COR-L47 (cell line): ENCODE measurements at places on chromosomes 2 and 18.
A peak's percentile ranks its signal among the peaks of the same experiment; 100 is the strongest.

GRCh38 chr2:176814740-176815367, 397.7 kb upstream of the HNRNPA3 start:
- DNase-seq: peak; percentile 52

GRCh38 chr2:67015681-67016080, 381.5 kb upstream of the ETAA1 start:
- DNase-seq: no peak

- peak; percentile 4 for DNase-seq
Measured at GRCh38 chr2:211867845-211868451, 670.7 kb downstream of the ERBB4 start.

DNA sequence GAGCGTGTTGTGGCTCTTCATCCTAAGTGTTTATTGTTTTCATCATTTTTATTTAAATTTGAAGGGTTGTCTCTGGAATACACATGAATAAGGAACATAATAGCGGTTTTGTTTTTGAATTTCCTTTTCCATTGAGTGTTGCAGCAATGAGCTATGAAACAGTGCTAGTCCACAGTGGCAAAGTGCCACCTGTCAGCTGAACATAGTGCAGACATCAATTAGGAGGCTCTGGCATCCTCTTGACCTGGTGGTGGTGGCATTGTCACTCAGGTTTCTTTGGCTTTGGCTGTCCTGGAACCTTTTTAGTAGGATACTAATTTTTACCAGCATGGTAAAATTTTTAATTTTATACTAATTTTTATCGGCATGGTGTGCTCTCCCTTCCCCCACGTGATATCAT, 63.2 kb downstream of the UGGT1 start:
- no peak for DNase-seq

GRCh38 chr2:2846332-2847208, 515.5 kb upstream of the MYT1L start:
- DNase-seq: peak; percentile 98

- DNase-seq: no peak
Measured at GRCh38 chr2:230900336-230900995, 24.6 kb downstream of the GPR55 start.

- DNase-seq: peak; percentile 72
Measured at GRCh38 chr2:179562330-179562885, 297.8 kb upstream of the SESTD1 start.

GRCh38 chr2:28995765-28996750, 15.0 kb downstream of the TOGARAM2 start:
- DNase-seq: no peak

DNA sequence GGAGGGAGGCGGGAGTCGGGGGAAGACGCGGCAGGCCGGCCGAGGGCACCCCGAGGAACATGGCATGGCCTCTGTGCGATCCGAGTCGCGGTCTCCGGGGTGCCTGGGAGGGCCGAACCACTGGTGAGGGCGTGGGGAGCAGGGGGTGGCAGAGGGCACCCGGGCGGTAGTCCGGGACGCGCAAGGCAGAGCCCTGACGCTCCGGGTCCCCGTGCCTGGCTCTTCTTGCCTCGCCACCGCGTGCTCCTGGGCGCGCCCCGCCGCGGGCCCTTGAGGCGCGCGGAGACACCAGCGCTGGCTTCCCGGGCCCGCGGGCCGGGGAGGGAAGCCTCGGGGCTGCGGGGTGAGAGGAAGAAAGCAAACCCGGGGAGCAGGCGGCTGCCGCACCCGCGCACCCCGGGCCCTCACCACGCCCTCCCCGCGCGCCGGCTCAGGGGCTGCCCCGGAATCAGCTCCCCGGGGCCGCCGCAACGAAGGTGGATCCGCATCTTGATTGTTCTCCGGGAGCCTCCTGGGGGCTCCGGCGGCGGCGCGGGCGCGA, 4.3 kb downstream of the SOX11 start:
- DNase-seq: peak; percentile 36

- no peak for DNase-seq
Measured at GRCh38 chr2:233075966-233076339, 15.8 kb downstream of the INPP5D start.

DNA sequence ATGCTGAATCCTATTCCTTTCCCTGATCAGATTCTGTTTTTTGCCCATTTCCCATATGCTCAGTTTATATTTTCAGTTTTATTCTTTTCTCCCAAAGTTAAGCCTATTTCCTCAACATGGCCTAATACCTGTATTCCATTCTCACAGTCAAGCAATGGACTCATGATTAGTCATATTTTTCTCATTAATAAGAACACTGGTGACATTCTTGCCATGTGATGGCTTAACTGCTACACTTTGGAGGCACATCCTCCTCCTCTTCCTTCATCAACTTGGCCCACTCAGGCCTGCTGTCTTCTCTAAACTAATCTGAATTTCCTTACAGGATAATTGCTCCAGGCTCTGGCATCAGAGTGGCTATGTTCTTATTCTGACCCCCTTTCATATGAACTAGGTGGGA, 679.2 kb downstream of the NYAP2 start:
- no peak for DNase-seq

GRCh38 chr18:53422896-53423295, 801.6 kb downstream of the MBD2 start:
- no peak for DNase-seq

DNA sequence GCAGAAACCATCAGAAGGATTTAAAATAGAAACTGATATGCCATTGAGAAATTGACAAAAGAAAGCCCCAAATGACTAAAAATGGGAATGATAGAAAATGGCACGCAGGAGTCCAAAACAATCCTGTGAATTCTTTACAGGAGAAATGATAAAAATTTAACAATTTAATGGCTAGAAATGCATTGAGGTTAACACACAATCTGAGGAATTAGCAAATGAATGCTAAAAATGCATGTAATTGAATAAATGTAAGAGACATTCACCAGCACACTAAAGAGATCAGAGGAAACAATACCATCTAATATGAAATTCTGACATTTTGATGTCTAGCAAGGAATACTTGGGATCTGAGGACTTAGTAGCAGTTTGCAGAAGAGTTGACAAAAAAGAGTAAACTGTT, 37.0 kb downstream of the MARCHF4 start:
- no peak for DNase-seq

DNA sequence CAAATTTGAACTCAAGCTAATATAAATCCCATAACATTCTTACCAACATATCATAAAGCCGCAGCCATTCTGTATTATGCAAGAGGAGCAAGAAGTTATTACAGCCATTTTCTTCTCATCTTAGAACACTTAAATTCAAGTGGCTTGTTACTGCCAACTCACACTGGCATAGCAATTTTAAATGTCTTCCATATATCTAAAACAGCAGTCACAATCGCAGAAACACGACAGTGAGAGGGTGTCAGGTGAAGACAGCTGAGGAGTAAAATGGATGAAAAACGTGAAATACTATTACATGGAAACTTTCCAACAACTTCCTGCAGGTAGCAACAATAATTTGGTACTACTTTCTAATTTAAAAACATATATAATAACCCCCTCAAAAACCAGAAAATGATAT, 17.9 kb downstream of the PPP3R1 start:
- DNase-seq: no peak

DNA sequence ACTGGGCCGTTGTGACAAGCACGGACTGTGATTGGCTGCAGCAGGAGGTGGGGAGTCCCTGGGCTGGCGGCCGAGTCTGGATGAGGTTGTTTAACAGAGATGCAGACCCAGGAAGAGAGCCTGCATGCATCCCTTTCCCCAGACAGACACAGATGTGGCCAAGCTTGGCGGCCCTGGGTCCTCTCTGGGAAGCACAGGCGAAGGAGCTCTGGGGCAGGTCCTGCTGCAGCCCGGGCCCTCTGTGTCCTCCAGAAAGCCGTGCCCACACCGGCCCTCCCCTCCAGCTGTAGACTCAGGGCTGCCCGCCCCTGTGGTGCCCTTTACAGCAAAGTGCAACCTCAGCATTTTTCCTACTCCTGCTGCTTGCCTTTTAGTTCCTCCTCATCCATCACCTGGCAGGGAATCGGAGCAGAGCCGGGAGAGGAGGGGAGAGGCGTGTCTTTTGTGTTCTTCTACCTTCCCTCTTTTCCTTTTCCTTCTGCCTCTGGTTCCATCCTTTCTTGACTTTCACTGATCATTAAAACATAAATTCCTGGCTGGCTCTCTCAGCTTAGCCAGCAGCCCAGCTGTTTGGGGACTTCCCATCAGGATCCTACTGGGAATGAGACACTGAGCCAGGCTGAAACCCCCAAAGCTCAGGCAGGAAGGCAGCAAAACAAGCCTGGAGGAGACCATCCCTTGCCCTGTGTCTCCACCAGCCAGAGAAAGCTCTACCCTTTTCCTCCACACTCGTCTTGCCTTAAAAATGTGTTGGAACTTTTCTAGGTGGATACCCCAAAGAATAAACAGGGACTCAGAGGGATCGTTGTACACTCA, 75.0 kb downstream of the CTIF start:
- DNase-seq: no peak

GRCh38 chr18:22084547-22084946, 84.8 kb upstream of the GATA6 start:
- DNase-seq: no peak

- DNase-seq: no peak
Measured at GRCh38 chr2:207338220-207338607, 172.5 kb upstream of the KLF7 start.

GRCh38 chr18:58177004-58177717, 133.1 kb downstream of the NEDD4L start:
- no peak for DNase-seq

DNA sequence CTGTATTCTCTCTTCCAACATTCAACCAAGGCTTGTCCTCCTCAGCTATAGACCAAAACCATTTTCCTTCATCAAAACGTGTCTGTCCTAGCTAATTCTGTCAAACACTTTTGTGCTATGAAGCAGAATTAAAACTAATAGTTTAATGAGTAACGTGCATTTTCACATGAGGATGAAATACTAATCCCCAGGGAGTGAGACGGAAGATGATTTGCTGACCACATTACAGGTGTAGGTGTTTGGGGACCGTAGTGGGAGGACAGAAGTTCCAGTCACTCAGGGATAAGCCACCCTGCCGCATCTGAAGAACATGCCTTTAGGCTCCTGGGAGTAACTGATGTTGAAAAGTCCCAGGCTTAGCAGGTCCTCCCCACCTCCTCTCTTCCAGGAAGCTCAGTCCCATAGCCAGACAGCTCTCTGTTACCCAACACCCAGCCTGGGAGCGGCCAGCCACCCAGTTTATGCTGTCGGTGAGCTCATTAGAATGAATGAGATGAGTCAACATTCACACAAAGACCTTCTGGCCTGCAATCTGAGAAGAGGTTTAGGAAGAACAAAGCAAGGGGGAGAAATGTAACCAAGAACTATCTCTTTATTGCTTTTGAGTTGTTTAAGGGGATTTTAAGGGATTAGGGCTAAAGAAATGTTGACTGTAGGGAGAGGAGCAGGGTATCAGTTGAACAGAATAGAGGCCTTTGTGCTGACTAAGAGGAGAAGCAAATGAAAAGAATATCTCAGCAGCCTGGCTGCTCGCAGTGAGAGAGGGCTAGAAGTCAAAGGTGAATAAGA, 122.5 kb downstream of the FOXI3 start:
- peak; percentile 73 for DNase-seq

DNA sequence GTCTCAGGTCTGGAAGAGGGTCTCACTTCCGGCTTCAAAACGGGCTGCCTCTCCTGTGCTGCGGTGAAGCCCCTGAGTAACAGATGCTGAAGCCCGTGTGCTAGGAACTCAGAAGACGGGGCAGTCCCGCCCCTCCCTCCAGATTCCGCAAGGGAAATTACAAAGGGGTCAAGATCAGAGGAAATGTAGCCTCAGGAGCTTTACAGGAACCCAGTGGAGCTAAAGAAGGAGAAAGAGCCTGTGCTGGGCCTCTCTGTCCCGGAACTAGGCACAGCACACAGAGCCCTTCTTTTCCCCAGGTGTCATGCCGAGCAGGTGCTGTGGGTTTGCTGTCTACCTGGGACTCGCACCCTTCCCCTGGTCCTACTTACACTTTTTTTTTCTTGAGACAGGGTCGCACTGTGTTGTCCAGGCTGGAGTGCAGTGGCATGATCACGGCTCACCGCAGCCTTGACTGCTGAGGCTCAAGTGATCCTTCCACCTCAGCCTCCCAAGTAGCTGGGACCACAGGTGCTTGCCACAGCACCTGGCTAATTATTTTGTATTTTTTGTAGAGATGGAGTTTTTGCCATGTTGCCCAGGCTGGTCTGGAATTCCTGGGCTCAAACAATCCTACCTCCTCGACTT, 72.7 kb upstream of the MAP4K4 start:
- DNase-seq: no peak

GRCh38 chr2:60567919-60568768, 14.7 kb upstream of the BCL11A start:
- no peak for DNase-seq

GRCh38 chr2:174124181-174124580, 124.2 kb downstream of the OLA1 start:
- DNase-seq: peak; percentile 62

DNA sequence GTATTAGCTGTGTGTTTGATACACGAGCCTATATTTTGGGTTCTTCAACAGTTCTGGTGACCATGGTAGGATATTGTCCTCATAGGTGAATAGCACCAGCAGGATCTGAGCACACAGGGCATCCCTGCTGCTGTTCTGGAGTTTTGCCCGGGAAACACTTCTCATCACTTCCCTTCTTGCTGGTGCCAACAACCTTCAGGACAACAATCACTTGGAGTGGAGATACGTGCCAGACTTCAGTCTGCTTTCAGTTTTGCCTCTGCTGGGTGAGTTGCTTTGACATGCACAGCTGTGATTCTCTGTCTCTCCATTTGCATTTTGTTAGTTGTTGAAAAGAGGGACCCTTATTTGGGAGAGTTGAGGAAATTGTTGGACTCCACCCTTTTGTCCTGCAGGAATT, 1347.2 kb upstream of the DDX18 start:
- peak; percentile 82 for DNase-seq

DNA sequence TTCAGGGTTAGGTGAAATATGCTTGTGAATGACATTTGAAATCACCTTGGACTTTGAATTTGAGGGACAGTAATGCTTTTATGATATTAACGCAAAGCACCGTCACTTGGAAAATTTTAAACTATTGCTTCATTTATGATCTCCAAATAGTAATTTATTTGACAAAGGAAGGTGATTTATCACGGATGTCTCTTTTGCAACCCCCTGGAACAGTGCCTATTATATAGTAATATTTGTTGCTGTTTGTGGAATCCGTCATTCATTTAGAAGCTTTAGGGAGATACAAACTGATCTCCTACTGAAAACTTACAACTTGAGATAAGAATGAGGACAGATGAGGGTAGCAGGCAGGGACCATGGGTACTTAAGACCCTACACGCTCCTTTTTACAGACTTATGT, 10.7 kb upstream of the ZEB2 start:
- no peak for DNase-seq
